ENCODE measurements at places on chromosomes 3 and 15. TPM values are rescaled to one million over a fixed set of nuclear protein-coding genes. Genes with fewer than 3 reads are reported as not detected.

The ACTC1 gene
- 5.8 TPM for total RNA-seq

DNA sequence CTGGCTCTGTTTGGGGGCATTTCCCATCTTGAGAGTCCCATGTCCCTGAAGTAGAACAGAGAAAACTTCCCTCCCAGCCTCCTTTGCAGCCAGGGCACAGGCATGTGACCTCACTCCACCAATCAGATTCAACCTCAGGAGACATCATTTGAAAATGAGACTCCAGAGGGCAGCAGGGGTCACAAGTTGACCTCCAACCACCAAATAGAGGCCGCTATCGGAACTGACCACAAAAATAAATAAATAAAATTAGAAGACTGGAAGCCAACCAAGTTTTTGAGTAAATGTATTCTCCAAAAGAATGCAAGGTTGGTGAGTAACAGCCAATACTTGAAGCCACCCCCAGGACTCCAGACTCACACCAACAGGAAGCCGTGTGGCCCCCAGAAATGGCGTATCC is 106.5 kb downstream of the CHSY1 start:
- DNase-seq: peak; percentile 49

The MYRIP gene
- 0.11 TPM for total RNA-seq

- DNase-seq: no peak
These were observed 3.1 kb upstream of the PLOD2 start for GRCh38 chr3:146164071-146164470.

DNA sequence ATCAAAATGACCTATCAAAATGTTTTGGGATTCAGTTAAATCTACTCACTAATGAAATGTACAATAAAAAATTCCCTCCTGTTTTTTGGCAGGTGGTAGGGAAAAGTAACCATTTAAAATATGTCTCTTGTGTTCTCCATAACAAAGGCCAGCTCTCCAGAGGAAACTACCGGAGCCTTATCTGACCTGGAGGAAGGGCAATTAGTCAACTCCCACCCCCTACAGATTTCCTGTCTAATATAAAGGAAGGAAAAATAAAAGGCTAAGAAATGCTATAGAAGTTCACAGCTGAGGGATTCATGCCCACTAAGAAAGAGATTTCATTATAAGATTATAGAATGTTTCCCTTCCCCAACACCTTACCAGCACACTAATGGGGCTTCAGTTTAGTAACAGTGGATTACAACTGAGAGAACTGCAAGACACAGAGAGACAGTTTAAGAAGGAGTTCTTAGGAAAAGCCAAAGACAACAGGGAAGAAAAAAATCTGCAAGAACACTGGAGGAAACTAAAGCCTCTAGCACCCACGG is 376.5 kb upstream of the KCNMB2 start:
- DNase-seq: no peak

The EPHB3 gene
- total RNA-seq: 2.9 TPM

DNA sequence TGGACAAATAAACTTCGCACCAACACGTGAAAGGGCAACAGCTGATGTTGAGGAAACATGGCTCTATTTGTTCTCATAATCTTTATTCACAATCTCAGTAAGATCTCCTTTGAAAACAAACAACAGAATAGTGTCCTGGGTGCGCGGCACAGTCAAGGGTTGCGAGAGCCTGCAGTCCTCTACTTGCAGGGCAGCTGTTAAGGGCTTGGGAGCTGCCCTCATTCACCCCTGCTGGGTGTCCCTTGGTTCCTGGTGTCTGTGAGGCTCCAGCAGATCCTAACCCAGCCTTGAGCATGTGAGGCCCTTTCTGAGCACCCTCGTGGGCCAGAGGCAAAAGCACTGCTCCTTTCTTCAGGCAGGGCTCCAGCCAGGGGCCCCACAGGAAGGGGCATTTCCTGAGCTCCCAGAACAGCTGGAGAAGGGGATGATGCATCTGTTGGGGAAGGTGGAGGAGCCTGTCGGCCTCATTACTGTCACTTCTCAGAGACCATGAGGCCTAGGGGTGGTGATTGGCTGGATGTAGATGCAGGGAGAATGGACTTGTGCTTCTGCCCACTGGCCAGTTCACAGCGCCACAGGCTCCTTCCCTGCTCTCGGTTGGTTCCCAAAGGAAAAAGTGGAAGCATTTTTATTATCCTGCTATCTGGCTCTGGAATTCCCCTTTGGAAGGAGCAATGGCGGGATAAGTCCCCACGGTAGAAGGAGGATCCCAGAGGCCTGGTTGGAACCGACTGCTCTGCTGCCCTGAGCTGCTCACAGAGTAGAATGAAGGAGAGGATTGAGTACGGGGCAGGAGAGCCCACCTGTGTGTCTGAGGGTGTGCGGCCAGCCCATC is 51.9 kb upstream of the KLF13 start:
- peak; percentile 40 for DNase-seq

The FBXL2 gene
- total RNA-seq: 16.4 TPM

DNA sequence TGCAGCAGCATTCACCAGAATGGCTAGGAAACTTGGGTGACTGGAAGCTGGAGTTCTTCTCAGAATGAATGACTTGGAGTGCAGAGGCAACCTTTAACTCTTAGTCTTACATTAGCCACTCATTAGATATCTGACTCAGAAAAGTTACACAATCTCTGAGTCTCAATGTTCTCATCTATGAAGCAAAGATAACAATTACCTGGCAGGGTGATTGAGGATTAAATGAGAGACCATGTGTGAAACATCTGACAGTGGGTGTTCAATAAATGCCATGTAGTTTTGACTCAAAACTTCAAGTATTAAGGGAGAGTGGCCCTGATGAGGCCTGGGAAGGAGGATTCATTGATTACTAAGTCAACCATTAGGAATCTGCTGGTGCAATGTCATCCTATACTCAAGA is 48.3 kb downstream of the MRPL3 start:
- DNase-seq: no peak

GRCh38 chr3:9669720-9670432 is 20.6 kb downstream of the MTMR14 start:
- no peak for DNase-seq

The GATM gene
- total RNA-seq: not detected

The SERF2 gene
- 1,697 TPM for total RNA-seq

DNA sequence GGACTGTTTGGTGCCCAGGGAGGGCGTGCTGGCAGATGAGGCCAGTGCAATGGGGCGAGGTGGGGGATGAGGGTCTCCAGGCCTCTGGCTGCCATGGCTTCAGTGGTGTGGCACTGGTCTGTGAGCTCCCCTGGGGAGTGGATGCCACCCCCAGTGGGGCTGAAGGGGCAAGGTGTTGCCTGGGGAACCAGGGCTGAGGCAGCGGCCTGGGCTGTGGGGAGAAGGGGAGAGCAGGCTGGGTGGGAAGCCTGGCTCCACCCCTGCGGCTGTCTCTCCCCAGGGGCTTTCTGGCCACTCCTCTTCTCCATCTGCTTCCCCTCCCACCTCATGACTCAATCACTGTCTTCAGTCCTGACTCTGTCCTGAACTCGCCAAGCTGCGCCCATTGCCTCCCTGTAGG is 88.4 kb upstream of the TLE3 start:
- DNase-seq: no peak

DNA sequence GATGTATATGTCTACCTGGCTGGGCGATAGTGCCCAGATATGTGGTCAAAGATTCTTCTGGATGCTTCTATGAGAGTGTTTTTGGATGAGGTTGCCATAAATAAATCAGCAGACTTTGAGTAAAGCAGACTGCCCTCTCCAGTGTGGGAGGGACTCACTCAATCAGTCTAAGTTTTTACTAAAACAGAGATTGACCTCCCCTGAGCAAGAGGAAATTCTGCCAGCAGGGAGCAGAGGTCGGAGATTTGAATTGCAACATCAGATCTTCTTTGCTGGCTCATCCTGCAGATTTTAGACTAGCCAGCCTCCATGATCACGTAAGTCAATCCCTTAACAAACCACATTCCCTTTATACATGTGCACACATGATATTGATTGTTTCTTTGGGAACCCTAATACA is 300.9 kb downstream of the MCTP2 start:
- no peak for DNase-seq

The RETNLB gene
- not detected for total RNA-seq

The LRRC2 gene
- total RNA-seq: 2.8 TPM

The RPS27L gene
- total RNA-seq: 148 TPM

The LHFPL4 gene
- 0.08 TPM for total RNA-seq

The GALK2 gene
- 32.1 TPM for total RNA-seq

GRCh38 chr15:65184305-65184867 is 756 bp downstream of the CLPX start:
- DNase-seq: peak; percentile 67

The IL17RD gene
- not detected for total RNA-seq

The PLA1A gene
- 0.16 TPM for total RNA-seq

DNA sequence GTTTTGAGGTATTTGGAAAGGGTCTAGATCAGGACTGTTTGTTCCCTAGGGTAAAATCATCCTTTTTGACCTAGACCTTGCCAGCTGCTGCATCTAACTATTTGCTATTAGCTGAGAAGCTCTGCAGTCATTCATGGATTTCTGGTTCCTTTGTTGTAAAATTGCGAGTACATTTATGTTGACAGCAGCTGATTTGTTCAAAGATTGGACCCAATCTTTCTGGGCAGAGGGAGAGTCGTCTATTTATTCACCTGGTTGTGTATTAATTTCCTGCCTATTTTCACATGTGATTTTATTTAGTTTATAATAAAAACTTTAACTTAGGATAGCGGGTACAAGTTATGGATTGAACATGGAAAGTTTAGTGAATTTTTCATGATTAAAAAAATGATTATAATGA is 236.3 kb downstream of the CNTN4 start:
- DNase-seq: no peak

GRCh38 chr15:45182996-45183395 is 4.8 kb downstream of the SHF start:
- no peak for DNase-seq

GRCh38 chr3:64739971-64740631 is 52.3 kb upstream of the ADAMTS9 start:
- no peak for DNase-seq

DNA sequence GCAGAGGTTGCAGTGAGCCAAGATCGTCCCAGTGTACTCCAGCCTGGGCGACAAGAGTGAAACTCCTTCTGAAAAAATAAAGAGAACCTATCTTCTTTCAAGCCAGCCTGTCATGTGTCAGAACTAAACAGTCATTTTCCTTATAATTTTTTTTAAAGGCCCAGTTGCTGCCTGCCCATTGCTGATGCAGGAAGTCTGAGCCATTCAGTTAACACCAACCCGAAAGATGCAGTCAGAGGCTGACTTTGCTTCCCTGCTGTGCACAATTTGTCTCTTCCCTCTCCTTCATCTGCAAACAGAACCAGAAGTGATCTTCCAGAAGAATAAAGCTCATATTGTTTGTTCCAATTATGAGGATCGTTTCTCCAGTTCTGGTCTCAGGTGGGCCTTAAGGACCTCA is 220.6 kb downstream of the SLCO3A1 start:
- no peak for DNase-seq

- DNase-seq: no peak
These were observed 30.7 kb downstream of the NBEAL2 start for GRCh38 chr3:47010111-47010712.

DNA sequence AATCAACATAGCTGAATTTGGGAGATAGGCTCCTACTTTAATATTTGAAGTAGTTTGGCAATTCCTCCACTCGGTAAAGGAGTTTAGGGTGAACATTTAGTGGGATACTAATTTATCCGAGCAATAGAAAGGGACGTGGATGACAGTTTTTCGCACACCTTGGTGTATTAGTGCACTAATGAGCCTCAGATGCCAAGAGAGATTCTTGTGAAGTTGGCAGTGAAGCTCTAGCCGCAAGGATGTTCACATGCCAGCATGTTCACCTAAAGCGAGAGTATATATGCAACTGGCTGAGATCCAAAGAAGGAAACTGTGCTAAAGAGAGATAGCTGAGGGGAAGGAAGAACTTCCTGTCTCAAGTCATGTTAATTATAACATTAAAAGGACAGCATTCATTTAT is 58.5 kb downstream of the TGFBR2 start:
- DNase-seq: no peak

- peak; percentile 74 for DNase-seq
These were observed 46.8 kb downstream of the CYP11A1 start for GRCh38 chr15:74320352-74321247.

The DCUN1D1 gene
- total RNA-seq: 24.9 TPM

The SOX14 gene
- not detected for total RNA-seq

- DNase-seq: no peak
These were observed 21.9 kb downstream of the KLHL6 start for GRCh38 chr3:183533412-183534132.

DNA sequence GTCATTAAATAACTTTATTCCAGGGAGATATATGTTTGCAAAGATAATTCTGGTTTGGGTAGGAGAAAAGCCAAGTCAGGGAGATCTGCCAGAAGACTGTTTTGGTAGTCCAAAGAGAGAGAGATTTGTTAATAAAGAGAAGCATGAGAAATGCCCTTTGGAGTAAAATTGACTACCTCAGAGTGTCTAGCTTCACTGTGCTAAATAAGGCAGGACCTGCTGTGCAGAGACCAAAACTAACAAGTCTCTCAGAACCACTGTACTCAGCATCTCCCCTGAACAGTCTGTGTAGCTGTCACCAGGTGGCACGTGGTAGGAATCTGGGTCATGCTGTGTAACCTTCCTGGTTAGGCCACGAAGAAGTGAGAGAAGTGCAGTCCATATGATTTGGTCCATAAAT is 31.6 kb upstream of the SLC35G2 start:
- DNase-seq: peak; percentile 38

DNA sequence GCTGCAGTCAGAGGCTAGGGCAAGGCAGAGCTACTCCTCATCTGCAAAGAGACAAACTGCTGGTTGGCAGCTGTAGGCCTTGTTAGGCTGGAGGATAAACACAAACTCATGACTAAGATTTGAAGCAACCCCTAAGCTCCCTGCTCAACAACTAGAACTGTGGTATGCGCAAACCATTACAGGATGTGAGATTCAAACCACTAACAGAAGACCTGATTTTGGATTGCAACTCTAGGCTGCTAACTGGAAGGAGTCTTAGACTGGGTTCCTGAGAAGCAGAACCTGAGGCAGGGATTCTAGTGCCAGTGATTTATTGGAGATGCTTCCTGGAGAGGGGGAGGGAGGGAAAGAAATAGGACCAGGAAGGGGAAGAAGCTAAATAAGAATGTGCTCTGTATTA is 22.5 kb downstream of the CCR4 start:
- DNase-seq: peak; percentile 22

The ATXN7 gene
- total RNA-seq: 7.1 TPM

- DNase-seq: no peak
These were observed 38.7 kb downstream of the ANP32A start for GRCh38 chr15:68781766-68782588.
